ENCODE measurements at places on chromosomes 2 and 18. TPM values are rescaled to one million over a fixed set of nuclear protein-coding genes. Genes with fewer than 3 reads are reported as not detected.

The NOP58 gene
- 99.8 TPM for total RNA-seq

The CHRNG gene
- total RNA-seq, result not detected

The CTLA4 gene
- total RNA-seq, result 14.8 TPM

The ABCB11 gene
- total RNA-seq, result 0.03 TPM

The CD28 gene
- 153 TPM for total RNA-seq

The SCN9A gene
- total RNA-seq, result 0.30 TPM

The SP140L gene
- 80.8 TPM for total RNA-seq

The CMPK2 gene
- total RNA-seq, result 8.1 TPM

The HNRNPLL gene
- 35.2 TPM for total RNA-seq

The RTP5 gene
- 1.4 TPM for total RNA-seq

The GNLY gene
- total RNA-seq, result 82.9 TPM

The ANKRD62 gene
- not detected for total RNA-seq

The CIB4 gene
- not detected for total RNA-seq

The RNF152 gene
- 0.78 TPM for total RNA-seq

The IL1RL1 gene
- total RNA-seq, result 0.35 TPM

The LRP2 gene
- total RNA-seq, result not detected

The LDLRAD4 gene
- 78.8 TPM for total RNA-seq

The SULT1C4 gene
- not detected for total RNA-seq

The ANKAR gene
- total RNA-seq, result 12.6 TPM

The PREB gene
- total RNA-seq, result 23.3 TPM

The SLC40A1 gene
- total RNA-seq, result 23.7 TPM

The NT5C1B gene
- not detected for total RNA-seq

The PDCD1 gene
- 1.3 TPM for total RNA-seq

The MAB21L4 gene
- total RNA-seq, result not detected

The C2orf72 gene
- 0.20 TPM for total RNA-seq

The DPP10 gene
- total RNA-seq, result not detected

The MRO gene
- total RNA-seq, result not detected

The ABCG8 gene
- 0.09 TPM for total RNA-seq

The DSC1 gene
- total RNA-seq, result 5.9 TPM

The ACVR1C gene
- total RNA-seq, result 5.7 TPM

The TUBA3E gene
- total RNA-seq, result not detected

The TMEM163 gene
- 0.73 TPM for total RNA-seq

The FBLN7 gene
- total RNA-seq, result 11.9 TPM

The PAX3 gene
- total RNA-seq, result not detected

The RBM45 gene
- total RNA-seq, result 17.7 TPM

The CCL20 gene
- 1.8 TPM for total RNA-seq

The VPS54 gene
- 12.3 TPM for total RNA-seq

The CFAP221 gene
- not detected for total RNA-seq

The C2orf81 gene
- total RNA-seq, result 5.0 TPM

The DYNC2LI1 gene
- total RNA-seq, result 3.7 TPM

The CCDC121 gene
- 0.49 TPM for total RNA-seq

The PARD3B gene
- 0.75 TPM for total RNA-seq

The CLEC4F gene
- not detected for total RNA-seq

The MROH2A gene
- not detected for total RNA-seq

The CABYR gene
- 0.25 TPM for total RNA-seq

The NHEJ1 gene
- 20.0 TPM for total RNA-seq

The CHRNA1 gene
- not detected for total RNA-seq

The MEP1B gene
- not detected for total RNA-seq

The CNRIP1 gene
- 0.63 TPM for total RNA-seq

The NGEF gene
- total RNA-seq, result 0.09 TPM

The SGPP2 gene
- total RNA-seq, result 3.3 TPM

The PSD4 gene
- total RNA-seq, result 145 TPM

The HNRNPA3 gene
- total RNA-seq, result 220 TPM
